ENCODE measurements at places on chromosomes 5 and 9. TPM values are rescaled to one million over a fixed set of nuclear protein-coding genes. Genes with fewer than 3 reads are reported as not detected.

The GDF9 gene
- 0.16 TPM for total RNA-seq

The HAPLN1 gene
- total RNA-seq = 170 TPM

The C5orf52 gene
- not detected for total RNA-seq

The SLC6A19 gene
- total RNA-seq = not detected

The ADAMTS13 gene
- total RNA-seq = 3.9 TPM

The GABBR2 gene
- not detected for total RNA-seq

The MEF2C gene
- total RNA-seq = 6.4 TPM

The OBP2A gene
- total RNA-seq = not detected

The ZNF354C gene
- 3.2 TPM for total RNA-seq

The P4HA2 gene
- 30.6 TPM for total RNA-seq

The FRMD3 gene
- total RNA-seq = 6.4 TPM

The PCDHGA7 gene
- total RNA-seq = 6.1 TPM

The ANKDD1B gene
- total RNA-seq = 0.64 TPM

The CARTPT gene
- total RNA-seq = not detected

The TYRP1 gene
- not detected for total RNA-seq

The SLC45A2 gene
- total RNA-seq = 0.49 TPM

The UBTD2 gene
- total RNA-seq = 19.5 TPM

The CKS2 gene
- 148 TPM for total RNA-seq

The GPR150 gene
- not detected for total RNA-seq

The FABP6 gene
- total RNA-seq = 18.0 TPM

The IFNA13 gene
- not detected for total RNA-seq

The CATSPER3 gene
- not detected for total RNA-seq

The GARNL3 gene
- 0.15 TPM for total RNA-seq

The FOXD1 gene
- 16.1 TPM for total RNA-seq

The PPP2R2B gene
- total RNA-seq = 0.64 TPM

The RFESD gene
- total RNA-seq = 0.75 TPM

The PTPN3 gene
- 5.5 TPM for total RNA-seq

The NR2F1-AS1 gene
- total RNA-seq = 4.2 TPM
